ENCODE measurements at places on chromosomes 2 and 18.

- DNase-seq = no peak
These were observed 2135.6 kb upstream of the CELF4 start for GRCh38 chr18:39701055-39701783.

DNA sequence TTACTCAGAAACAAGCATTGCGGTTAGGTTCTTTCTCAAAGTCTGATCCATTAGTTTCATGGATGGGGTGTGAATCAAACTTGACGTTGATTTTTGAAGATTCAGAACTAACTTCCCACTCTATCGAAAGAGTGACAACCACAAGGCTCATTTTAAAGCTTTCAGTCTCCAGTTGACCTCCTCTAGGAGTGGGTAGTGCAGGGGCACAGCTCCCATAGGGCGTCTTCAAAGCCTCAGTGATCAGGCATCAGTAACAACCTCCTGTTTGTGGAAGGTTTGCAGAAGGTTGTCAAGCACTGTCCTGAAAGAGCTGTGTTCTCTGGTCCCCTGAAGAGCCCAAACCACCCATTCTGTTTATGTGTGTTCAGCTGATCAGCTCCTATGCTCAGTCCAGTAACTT, 10.2 kb downstream of the MTCL1 start:
- no peak for DNase-seq

DNA sequence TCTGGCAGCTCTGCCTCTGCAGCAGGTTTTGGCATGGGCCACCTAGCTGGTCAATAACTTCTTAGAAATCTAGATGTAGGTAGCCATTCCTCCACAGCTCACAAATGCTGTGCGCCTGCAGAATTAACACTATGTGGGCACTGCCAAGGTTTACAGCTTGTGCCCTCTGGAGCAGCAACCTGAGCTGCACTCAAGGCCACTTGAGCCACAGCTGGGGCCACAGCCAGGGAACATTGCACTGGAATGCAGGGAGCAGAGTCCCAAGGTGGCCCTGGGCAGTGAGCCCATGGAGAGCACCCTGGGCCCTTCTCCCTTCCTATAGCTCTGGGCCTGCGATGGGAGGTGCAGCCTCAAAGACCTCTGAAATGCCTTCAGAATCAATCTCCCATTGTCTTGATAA, 365.3 kb downstream of the SATB2 start:
- no peak for DNase-seq

GRCh38 chr18:44824884-44825283, 144.2 kb downstream of the SETBP1 start:
- DNase-seq = no peak

GRCh38 chr18:35549564-35549963, 32.0 kb upstream of the GALNT1 start:
- DNase-seq = no peak

DNA sequence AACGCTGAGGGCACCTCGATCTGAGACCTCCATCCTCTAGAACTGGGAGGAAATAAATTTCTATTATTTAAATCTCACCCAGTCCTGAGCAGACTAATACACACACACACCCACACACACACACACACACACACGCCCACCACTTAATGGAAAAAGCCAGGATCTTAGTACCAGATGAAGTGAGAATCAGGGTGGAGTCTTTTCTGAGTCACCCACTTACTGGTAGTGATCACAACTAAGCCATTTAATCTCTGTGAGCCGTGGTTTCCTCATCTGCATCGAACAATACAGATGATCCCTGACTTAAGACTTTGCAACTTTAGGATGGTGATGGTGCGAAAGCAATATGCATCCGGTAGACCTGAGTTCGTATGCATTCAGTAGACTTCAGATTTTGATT, 18.6 kb downstream of the THNSL2 start:
- no peak for DNase-seq

DNA sequence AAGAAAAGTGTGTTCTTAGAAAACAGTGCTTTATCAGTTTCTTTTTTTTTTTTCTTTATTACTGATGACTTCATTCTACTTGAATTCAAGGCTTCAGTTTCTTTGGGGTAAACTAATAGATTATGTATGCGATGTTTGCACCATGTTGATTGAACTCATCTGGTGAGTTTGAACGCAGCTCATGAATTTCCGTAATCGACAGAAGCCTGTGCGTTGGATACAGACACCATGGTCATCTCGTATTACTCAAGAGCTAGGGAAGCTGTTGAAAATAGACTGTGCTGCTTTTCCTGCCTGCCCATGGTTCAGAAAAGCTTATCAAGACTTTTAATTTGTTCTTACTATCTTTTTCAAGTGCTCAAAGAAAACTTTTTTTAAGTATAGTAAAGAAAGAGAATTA, 185.5 kb upstream of the NRP2 start:
- no peak for DNase-seq

DNA sequence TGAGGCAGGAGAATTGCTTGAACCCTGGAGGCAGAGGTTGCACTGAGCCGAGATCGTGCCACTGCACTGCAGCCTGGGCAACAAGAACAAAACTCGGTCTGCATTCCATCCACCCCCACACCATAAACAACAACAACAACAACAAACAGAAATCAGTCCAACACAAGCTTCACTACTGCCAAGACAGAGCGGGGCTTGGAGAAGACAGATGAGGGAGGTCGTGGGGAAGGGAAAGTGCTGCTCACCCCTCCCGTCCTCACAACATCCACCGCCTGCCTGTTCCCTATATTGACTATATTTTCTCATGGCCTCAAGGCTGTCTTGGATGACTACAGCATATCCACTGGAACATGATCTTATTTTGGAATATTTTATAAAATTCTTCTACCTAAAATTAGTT, 137.6 kb upstream of the TTC39C start:
- no peak for DNase-seq

DNA sequence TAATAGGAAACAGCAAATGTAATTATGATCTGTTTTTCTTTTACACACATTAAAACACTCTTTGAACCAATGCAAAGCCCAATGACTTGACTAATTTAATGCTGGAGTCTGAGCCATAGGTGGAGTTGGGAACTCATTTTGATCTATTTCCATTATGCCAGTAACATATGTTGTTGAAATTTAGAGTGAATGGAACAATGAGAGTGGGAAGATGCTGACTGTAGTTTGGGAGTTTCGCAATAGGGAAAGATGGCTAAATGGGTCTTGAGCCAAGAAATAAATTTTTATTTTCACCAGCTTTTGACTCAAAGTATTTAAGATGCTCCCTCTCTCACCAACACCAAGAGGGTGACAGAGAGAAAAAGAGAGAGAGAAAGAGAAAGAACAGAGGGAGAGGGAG, 246.7 kb downstream of the DLGAP1 start:
- DNase-seq = no peak

GRCh38 chr2:200809506-200810251, 2.0 kb upstream of the BZW1 start:
- DNase-seq = no peak

DNA sequence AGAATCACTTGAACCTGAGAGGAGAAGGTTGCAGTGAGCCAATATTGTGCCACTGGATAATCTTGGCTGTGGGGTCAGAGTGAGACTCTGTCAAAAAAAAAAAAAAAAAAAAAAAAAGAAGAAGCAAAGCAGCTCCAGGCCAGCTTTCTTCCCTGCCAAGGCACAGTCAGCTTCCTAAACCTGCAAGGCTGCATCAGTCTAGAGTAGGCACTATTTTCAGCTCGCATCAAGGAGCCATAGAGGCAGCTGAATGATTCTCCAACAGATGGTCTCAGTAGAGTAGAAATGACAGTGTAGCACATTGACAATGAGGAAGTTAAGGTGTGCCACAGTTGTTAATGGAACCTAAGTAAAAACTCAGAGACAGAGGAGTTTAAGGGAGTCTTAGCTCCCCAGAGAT, 35.6 kb downstream of the BMP10 start:
- DNase-seq = no peak

Data from NCI-H774 (cell line).